Activated gamma-delta T cell treated with Interleukin-2 at 50 U/mL for 16 hours (primary cell): ENCODE measurements at places on chromosomes 11 and 22.

GRCh38 chr11:57549983-57550382 is 12.6 kb downstream of the SMTNL1 start:
- DNase-seq: no peak

DNA sequence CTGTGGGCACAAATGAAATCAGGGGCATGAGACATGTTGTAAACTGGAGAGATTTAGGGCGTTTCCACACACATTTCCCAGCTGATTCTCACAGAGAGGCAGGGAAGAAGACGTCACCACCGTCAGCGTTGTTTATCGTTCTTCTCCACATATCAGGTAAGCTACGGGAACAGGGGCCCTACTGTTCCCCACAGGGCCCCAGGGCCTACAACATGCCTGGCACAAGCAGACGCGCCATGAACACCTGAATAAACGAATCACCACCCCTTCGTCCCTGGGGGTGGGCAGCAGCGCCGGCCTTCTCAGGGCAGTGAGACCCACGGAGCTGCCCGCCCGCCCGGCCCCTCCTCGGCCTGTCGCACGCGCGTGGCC is 342 bp downstream of the EFCAB6 start:
- DNase-seq: no peak

DNA sequence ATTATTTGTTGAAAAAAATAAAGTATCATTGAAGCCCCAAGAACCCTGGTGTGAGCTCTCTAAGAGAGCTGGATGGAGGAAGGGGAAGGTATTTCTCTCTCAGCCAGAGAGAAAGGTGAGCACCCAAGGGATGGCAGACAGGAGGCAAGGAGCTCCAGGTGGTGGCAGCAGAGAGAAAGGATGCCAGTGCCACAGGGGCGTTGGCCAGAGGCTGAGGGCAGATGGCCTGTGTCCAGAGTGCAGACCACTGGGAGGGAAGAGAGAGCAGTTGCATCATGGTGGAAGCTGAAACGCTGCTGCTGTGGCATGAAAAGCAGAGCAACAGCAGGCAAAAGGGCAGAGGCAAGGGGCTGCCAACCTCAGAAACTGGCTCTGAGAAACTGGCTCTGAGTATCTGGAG is 8.5 kb downstream of the SPON1 start:
- DNase-seq: no peak

DNA sequence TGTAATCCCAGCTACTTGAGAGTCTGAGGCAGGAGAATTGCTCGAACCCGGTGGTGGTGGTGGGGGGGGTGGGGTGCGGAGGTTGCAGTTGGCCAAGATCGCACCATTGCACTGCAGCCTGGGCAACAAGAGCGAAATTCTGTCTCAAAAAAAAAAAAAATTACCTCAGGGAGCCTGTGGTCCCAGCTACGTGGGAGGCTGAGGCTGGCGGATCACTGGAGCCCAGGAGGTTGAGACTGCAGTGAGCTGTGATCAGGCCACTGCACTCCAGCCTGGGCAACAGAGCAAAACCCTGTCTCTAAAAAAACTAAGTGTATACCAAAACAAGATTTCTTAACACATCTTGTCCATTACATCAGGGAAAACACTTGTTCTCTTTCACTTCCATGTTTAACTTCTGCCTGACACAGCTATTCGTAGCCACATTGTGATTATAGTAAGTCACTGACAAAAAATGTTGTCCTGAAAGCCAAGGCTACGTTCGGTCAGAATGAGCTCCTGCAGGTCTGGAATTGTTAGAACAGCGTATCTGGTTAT is 1.4 kb downstream of the TMEM80 start:
- no peak for DNase-seq

GRCh38 chr11:10338287-10338686 is 33.4 kb downstream of the ADM start:
- no peak for DNase-seq

- DNase-seq: no peak
Observed at GRCh38 chr11:61153593-61154095, 7.6 kb downstream of the VPS37C start.

GRCh38 chr11:121571506-121571905 is 118.7 kb upstream of the SORL1-AS1 start:
- no peak for DNase-seq

- DNase-seq: peak; percentile 24
Observed at GRCh38 chr11:14435717-14436512, 63.7 kb downstream of the COPB1 start.

GRCh38 chr11:68461575-68461917 is 994 bp downstream of the PPP6R3 start:
- DNase-seq: no peak

DNA sequence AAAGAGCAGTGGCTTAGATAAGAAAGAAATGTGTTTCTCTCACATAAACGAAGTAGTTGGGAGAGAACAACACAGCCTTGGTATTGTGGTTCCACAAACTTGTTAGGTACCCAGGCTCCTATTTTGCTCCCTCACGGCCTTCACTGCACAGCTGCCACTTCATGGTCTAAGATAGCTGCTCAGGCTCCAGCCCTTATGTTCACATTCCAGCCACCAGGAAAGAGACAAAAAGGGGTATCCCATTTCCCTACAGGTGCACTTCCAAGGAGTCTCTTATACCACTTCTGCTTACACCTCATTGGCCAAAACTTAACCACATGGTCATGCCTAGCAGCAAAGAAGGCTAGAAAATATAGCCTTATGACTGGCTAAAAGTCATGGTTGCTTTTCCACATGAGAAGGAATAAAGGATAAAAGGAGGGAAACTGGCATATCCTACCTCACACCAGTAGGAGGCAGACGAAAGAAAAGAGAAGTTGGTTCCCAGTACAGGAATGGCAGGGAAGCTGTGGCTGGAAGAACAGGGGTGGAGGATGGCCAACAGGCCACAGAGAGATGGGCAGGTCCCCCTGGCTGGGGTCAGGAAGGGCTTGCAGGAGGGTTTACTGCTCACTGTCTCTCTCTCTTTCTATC is 5.4 kb upstream of the HDHD5 start:
- no peak for DNase-seq

DNA sequence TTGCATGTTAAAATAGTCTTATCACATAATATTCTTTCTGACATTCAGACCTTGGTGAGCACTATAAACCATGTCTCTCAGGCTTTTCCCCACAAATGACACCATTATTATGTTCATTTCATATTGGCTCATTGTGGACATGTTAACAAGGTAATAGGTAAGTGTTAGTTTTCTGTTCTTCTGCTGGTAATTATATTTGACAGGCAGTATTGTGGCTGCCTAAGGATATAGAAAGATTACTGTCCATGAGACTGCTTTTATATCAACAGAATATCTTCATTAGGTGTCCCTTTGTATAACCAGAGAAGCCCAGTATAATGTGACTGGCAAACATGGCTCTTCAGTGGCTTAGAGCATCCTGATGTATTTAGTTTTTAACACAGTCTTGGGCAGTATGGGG is 590.7 kb downstream of the NELL1 start:
- no peak for DNase-seq

- no peak for DNase-seq
Observed at GRCh38 chr11:66451663-66452062, 13.0 kb upstream of the MRPL11 start.

GRCh38 chr22:39941601-39942000 is 18.6 kb upstream of the TMA7B start:
- DNase-seq: no peak

- no peak for DNase-seq
Observed at GRCh38 chr11:133501643-133502539, 30.4 kb downstream of the OPCML start.

DNA sequence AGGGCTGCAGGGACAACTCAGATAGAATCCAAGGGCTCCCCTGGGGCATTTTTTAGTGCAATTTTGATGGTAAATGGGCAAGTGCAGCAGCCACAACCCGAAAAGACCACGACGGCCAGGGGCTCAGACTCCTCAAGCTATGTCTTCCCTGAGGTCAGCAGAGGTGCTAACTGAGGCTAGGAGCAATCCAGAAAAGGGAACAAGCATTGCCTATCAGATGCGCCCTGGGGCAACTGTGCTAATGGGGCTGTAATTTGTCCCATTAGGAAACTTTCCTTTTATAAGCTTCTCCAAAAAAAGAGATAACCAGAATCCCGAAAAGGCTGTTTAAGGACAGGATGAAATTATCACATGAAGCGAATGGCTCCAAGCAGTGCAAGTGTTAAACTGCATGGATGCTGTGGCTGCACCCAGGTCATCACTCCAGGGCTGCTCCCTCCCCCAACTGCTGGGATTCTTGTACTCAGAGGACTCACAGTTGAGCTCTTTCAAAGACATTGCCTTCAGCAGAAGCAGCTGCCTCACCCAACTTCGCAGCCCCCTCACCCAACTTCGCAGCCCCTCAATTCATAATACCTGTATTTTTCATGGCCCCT is 2.8 kb upstream of the CD3E start:
- DNase-seq: no peak

DNA sequence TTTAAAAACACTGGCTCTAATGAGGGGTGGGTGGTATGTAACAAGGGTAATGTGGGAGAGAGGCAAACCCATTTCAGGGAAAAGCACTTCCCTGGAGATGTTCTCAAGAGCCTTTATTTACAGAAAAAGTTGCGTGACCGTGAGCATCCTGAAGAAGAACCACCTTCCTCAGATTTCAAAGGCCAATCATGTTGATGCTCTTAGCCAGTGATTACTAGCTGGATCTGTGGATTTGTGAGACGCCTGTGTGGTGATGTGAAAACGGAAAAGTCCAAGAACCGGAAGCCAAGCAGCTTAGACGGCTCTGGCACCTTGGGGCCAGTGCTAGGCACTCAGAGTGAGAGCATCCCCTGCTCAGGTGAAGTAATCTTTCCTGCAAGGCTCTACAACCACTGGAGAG is 12.6 kb upstream of the UBASH3B start:
- DNase-seq: no peak

DNA sequence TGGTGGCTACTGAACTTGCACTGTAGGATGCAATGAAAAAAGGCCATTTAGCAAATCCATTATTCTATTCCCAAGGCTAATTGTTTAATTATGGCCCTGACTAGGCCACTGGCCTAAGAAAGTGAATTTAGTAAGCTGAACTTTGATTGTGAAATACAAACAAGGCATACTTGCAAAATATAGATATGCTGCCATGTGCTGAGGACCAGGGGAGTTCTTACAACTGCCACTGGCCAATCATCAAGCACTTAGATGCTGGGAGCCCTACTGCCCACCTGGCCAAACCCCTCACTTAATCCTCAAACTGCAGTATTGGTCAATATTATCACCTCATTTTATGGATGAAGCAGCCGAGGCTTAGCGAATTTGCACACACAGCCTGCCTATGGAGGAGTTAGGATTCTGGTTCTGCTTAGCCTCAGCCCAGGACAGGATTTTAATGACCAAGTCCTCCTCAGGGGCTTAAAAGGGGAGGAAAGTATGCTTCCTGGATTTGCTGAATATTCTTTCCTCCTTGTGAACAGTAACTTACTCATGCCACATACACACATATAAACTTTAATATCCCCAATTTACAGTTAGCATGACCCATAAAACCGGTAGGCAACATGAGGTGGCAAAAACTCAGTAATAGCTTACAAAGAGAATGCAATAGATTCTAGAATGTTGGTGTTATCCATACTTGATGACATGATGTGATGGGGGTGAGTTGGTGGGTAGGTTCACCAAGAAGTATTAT is 39.3 kb downstream of the CD44 start:
- no peak for DNase-seq

- DNase-seq: no peak
Observed at GRCh38 chr11:104713401-104713800, 184.9 kb downstream of the CASP12 start.

DNA sequence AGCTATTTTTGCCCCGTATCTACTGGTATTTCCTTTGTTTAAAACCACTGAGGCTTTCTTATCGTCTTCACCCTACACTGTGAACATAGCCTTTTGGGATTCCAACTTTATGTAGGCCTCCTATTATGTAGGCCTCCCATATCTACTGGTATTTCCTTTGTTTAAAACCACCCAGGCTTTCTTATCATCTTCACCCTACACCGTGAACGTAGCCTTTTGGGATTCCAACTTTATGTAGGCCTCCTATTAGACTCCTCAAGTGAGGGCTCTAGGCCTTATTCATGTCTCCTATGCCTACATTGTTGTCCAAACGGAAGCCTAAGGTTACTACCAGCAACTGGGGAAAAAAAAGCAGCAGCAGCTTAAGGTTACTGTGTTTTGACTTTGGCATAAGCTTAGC is 23.7 kb downstream of the CEP295 start:
- DNase-seq: no peak

GRCh38 chr22:38766076-38766777 is 10.4 kb upstream of the SUN2 start:
- DNase-seq: peak; percentile 46

- no peak for DNase-seq
Observed at GRCh38 chr11:83611031-83611430, 324.9 kb upstream of the CCDC90B start.
